ENCODE measurements at places on chromosomes 5 and 9. TPM values are rescaled to one million over a fixed set of nuclear protein-coding genes. Genes with fewer than 3 reads are reported as not detected.

The SPAAR gene
- polyA plus RNA-seq = 1.3 TPM

The GPX3 gene
- polyA plus RNA-seq = 1,420 TPM

The SPATA31D4 gene
- not detected for polyA plus RNA-seq

The SARDH gene
- polyA plus RNA-seq = 7.6 TPM

The BTNL3 gene
- not detected for polyA plus RNA-seq

The ADGRD2 gene
- polyA plus RNA-seq = 0.16 TPM

The FOXD4L6 gene
- not detected for polyA plus RNA-seq

The CTXN3 gene
- not detected for polyA plus RNA-seq

The CCNJL gene
- 8.6 TPM for polyA plus RNA-seq

The GABRA1 gene
- not detected for polyA plus RNA-seq

The DNAJC25 gene
- 15.2 TPM for polyA plus RNA-seq

The SLIT3 gene
- 49.7 TPM for polyA plus RNA-seq

The CARTPT gene
- polyA plus RNA-seq = not detected

The CNTNAP3B gene
- 20.2 TPM for polyA plus RNA-seq

The WNK2 gene
- 24.8 TPM for polyA plus RNA-seq

The COL15A1 gene
- polyA plus RNA-seq = 23.0 TPM

The FKBP15 gene
- polyA plus RNA-seq = 28.4 TPM

The PCA3 gene
- polyA plus RNA-seq = 0.83 TPM

The TEX48 gene
- not detected for polyA plus RNA-seq

The TIMD4 gene
- polyA plus RNA-seq = 0.98 TPM

The AGXT2 gene
- polyA plus RNA-seq = 62.0 TPM

The GRM6 gene
- 0.69 TPM for polyA plus RNA-seq

The TGFBI gene
- 218 TPM for polyA plus RNA-seq

The CDK5RAP2 gene
- 57.9 TPM for polyA plus RNA-seq

The RPL12 gene
- polyA plus RNA-seq = 1,528 TPM

The SLC36A2 gene
- polyA plus RNA-seq = 7.8 TPM

The EIF4E1B gene
- not detected for polyA plus RNA-seq

The FOXD4L4 gene
- polyA plus RNA-seq = 0.12 TPM

The TXNDC8 gene
- polyA plus RNA-seq = not detected

The GABRB2 gene
- 2.1 TPM for polyA plus RNA-seq

The RXFP3 gene
- not detected for polyA plus RNA-seq

The PDE8B gene
- polyA plus RNA-seq = 4.7 TPM

All from renal cortex interstitium (tissue), 15 donors.